ENCODE measurements at places on chromosomes 1 and 21.
A peak's percentile ranks its signal among the peaks of the same experiment; 100 is the strongest.

- no peak for DNase-seq
These were observed 130.0 kb upstream of the TNR start for GRCh38 chr1:175873290-175873935.

DNA sequence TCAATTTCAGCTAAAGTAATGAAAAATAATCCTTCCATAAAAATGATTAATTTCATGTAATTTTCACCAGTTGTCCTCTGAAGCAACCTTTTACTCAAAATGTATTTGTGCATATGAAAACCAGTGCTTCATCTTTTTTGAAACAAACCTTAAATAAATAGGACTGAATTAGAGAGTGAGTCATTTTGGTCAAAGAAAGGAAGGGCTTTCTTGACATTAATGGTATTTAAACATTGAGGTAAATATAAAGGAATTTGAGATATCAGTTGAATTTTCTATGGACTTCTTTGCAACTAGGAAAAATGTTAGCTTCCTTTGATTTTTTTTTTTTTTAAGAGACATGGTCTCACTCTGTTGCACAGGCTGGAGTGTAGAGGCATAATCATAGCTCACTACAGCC lies 38.7 kb downstream of the SNX7 start:
- DNase-seq: no peak

- DNase-seq: peak; percentile 36
These were observed 38.5 kb downstream of the CHD5 start for GRCh38 chr1:6141592-6141991.

DNA sequence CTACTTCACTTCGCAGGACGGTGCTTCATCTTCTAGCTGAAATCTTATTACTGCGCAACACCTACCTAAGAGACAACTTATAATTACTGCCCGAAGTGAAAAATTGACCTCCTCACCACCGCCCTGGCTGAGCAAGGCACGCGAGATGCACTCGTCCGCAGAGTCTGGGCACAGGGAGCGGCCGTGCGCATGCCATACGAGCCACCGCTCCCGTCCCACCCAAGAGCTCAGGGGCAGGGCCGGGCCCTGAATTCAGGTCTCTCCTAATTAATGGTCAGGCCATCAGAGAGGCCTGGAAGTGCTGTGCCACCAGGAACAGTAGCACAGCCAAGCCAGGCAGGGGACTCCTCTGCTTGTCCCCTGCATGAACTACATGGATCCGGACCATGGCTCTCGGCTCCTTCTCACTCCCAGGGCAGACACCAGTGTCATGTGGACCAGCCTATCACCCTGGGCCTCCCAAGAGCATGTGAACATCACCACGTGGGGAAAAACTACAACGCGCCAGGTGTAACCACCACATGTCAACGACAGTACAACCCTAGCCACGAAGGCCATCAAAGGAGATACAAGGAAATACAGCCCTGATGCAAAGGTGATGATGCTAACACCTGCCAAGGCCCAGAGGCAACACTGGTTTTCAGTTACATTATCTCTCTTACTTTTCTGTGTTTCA lies 11.5 kb downstream of the RIPK4 start:
- no peak for DNase-seq

DNA sequence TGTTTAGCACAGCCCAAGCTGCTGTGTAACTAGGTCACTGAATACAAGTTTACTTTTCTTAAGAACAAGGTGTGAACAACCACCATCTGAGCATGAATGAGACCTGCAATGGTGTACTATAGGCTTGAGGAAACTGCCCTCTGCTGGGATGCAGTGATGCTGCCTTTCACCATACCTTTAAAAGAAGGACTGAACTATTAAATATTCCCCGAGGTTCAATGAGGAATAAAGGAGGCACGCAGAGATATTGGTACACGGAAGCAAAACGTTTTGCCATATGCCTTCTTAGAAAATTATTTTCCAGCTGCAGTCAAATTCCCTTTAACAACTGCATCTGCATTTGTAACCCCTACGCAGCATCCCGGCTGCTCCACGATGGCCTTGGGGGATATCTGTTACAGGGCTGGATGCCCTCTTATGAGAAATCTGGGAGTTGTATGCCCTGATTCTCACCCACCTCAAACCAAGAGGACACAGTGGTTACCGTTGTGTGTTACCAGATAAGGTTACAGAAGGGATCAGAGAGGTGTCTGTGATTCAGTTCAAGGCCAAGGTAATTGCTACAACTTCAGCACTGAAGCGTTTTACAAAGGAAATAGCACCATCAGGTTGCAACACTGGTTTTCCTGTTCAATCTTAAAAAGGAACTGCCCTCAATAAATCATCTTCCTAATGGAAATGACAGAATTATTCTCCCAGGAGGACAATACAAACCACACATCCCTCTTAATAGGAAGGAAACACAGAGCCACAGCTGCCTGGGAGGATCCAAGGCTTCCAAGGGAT lies 470.5 kb downstream of the LTN1 start:
- peak; percentile 20 for DNase-seq

GRCh38 chr1:59198564-59198963 lies 98.3 kb upstream of the FGGY start:
- DNase-seq: no peak

- peak; percentile 11 for DNase-seq
These were observed 9.1 kb downstream of the LAMC2 start for GRCh38 chr1:183195142-183195574.

DNA sequence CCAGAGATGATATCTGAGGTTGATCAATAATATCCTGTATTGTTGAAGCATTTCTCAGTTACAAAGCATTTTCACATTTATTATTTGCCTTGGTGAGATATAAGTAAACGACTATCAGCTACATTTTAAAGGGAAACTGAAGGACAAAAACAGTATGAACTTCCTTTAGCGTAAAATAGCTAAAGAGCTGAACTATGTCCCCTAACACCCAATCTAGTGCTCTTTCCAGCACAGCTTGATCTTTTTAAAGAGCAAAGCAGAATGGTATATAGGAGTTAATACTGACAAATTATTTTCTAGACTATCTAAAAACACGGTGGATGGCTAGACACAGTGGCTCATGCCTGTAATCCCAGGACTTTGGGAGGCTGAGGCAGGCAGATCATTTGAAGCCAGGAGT lies 3.5 kb downstream of the TRIM33 start:
- DNase-seq: no peak

DNA sequence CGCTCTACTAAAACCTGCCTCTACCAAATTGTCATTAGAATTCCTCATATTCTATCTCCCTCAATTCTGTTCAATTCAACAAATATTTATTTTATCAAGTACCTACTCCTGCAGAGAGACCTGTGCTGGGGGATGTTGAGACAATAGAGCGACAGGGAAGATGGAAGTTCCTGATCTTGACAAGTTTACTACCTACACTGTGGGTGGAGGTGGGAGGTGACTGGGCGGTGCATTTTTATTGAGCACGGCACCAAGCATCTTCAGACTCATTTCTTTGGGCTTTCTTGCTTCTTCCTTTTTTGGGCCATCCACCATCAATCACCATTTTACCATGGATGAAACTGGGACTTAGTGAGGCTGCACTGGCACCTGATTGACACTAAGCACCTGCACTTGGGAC lies 61.3 kb downstream of the KIRREL1 start:
- no peak for DNase-seq

DNA sequence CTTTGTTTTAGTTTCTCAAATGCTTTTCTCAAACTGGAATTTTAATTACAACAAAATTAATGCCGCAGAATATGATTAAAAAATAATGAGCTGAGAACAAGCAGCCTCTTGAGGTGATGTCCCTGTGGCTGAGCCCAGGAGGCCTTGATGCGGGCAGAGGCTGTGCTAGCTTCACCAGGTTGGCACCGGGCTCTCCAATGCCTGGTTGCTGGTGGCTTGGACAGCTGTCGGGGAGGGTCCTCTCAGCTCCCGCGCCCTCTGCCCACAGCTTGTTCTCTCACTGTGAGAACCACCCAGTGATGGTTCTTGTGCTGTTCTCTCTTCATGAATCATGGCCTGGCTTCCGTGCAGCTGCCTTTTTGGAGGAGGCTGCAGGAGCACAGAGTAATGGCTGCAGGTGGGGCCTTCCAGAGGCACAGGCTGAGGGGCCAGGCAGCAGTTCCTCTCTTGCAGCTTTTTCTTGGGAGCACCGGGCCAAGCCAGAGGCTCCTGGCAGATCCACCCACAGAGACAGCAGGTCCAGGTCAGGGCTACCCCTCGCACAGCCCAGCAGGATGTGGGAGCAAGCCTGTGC lies 156.3 kb downstream of the PCBP3 start:
- DNase-seq: no peak

DNA sequence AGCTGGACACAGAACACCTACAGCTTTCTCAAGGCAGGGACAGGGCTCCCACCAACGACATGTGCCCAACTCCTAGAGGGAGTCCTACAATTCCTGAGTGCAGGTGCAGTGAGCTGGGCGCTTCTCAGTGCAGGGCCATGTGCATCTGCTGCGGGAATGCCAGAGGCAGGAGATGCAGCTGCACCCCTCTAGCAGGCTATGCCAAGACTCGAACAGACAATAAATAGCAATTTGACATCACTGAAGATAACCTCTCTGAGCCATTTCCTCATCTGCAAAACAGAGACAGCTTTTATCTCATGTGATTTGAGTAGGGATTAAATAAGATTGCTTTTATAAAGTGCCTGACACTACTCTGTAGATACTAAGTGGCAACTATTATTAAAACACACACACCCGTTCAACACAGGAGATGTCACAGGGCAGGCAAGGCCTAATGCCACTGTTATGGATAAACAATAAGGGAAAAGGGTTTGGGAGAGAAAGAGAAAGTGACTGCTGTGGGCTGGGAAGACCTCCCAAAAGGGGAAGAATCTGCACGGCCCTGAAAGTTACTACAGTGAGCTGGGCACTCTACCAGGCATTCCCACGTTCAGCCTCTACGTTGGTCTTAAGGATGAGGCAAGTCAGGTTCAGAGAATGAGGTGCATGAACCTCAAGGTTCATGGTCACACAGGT lies 5.7 kb downstream of the SLC9A1 start:
- no peak for DNase-seq

GRCh38 chr1:21754583-21754982 lies 28.4 kb downstream of the USP48 start:
- no peak for DNase-seq

DNA sequence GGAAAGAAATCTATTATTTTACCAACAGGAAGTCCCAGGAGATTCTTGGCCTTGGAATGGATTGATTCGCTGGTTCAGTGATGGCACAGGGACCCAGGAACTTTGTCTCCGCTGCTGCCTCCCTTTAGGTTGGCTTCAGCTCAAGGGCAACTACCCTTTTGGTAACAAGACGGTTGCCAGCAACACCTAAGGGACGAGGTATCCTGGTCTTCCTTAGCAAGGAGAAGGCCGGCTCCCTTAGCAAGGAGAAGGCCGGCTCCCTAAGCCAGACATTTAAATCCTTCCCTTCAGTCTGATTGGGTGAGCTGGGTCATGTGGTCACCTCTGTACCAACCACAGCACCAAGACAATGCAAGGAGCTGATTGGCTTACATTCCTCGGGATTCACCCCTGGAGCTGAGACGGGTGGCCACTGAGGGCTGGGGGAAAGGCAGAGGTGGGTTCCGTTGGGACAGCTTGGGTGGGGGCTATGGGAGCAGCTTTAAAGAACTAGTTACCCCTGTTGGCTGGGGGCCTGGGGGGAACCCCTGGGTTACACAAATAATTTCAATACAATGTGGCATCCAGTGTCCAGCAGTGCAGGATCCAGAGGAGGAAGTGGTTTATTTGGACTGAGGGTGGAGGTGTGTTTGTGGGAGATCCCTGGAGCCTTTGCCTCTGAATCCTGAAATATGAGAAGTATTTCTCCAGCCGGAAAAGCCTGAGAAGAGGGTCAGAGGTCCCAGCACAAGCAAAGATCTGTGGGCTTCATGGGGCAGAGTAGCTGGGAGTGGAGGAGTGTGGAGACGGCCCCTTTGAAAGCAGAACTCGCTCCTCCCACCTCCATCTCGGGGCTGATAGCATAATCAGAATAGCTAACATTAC lies 20.7 kb upstream of the CLIC4 start:
- DNase-seq: no peak

DNA sequence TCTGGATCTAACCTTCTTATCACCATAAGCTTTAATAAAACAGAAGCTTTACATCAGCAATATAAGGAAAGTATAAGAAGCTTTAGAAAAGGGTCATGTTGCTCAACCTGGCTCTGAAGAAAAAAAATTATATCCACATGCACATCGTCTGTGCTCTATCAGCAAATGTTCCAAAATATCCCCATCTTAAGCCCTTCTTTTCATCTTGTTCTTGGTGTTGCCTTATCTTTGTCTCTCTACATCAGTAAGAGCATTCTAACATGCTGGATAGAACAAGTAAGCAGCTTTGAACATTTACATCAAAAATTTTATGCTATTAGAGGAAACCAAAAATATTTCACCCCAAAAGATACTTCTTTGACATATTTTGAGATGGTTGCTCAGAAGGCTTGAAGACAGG lies 157.8 kb upstream of the SNX7 start:
- DNase-seq: no peak

DNA sequence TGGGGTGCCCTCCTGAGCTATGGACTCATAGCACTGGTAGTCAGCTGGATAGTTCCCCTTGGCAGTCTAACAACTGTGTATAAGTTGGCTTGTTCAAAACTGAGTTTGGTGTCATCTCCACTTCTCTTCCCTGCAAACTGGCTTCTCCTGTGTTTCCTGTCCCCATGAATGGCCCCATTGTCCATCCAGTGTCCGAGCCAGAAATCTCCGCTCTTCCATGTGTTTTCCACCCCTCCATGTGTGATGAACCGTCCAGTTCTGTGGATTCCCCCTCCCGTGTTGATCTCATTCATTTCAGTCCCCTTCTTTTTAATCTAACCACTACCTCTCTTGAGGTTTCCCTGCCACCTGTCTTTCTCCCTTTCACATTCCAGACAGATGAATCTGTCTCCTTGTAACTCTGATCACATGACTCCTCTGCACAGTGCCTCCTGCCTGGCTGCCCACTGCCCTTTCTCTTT lies 195.7 kb downstream of the ROR1 start:
- DNase-seq: no peak

GRCh38 chr1:10456661-10457060 lies 6.8 kb downstream of the CORT start:
- no peak for DNase-seq

DNA sequence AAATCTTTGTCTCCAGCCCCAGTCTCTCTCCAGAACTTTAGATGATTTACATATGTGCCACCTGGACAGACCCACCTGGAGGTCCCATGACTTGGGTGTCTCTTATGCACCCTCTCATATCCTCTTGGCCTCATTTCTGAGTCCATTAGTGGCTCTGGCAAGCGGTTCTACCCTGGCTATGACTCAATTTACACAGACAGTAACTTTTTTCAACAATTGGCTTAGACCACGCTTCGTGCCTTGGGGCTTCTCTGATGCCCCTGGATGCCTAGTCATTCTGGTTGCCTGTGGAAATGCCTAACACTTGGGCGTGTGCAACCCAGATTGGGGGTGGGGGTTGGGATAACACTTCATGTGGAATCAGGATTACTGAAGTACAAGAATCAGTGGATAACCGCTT lies 57.1 kb upstream of the GADD45A start:
- DNase-seq: no peak

Measured in activated CD4-positive, alpha-beta T cell treated with anti-CD3 and anti-CD28 coated beads, Interleukin-2, Interleukin-6, amounts not matched to agents 100 ng/mL and 50 ng/mL, durations not matched to agents 16 hours and 8 hours (primary cell).